NCI-H748 treated with DMSO at 0.1 percent for 48 hours (cell line): ENCODE measurements at places on chromosomes 7 and 10.

DNA sequence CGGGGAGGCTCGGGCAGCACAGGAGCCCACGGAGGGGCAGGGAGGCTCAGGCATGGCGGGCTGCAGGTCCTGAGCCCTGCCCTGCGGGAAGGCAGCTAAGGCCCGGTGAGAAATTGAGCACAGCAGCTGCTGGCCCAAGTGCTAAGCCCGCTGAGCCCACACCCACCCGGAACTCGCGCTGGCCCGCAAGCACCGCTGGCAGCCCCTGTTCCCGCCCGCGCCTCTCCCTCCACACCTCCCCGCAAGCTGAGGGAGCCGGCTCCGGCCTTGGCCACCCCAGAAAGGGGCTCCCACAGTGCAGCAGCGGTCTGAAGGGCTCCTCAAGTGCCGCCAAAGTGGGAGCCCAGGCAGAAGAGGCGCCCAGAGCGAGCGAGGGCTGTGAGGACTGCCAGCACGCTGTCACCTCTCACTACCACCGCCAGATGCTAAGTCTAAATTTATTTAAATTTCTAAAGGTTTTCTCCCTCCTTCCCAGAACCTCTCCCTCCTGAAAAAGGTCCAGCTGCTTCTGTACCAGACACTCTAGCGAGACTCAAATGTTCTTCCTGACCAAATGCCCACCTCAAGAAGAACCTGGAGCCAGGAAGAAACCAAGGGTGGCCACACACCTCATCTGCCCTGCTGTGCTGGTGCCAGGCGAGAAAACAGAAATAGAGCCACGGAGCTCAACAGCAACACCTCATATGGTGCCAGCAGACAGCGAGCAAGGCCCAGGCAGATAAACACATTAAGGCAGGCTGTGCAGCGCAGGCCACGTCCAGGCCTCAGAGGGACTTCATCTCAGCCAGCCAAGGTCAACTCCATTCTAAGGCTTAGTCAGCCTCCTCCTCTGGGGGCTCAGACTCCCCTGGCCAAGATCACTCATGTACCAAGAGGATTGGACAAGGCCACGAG, 47.0 kb downstream of the KCNMA1 start:
- no peak for DNase-seq

GRCh38 chr7:96486681-96487080, 164.8 kb upstream of the SLC25A13 start:
- DNase-seq: no peak

DNA sequence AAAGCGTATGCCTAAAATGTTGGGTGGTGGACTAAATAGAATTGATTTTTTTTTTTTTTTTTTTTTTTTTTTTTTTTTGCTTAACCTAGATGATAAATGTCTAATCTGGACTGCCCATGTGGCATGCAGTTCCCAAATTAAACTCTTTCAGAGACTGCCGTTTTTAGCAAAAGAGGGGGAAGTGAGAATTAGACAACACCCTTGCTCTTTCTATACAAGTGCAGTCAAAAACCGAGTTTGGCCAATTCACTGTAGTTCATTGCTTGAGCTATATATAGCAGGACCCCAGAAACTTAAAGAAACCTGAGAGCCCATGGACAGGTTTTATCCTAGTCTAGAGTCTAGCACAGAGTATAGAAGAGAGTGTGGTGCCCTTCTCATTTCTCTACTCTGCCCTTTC, 141.9 kb downstream of the GRM3 start:
- no peak for DNase-seq

DNA sequence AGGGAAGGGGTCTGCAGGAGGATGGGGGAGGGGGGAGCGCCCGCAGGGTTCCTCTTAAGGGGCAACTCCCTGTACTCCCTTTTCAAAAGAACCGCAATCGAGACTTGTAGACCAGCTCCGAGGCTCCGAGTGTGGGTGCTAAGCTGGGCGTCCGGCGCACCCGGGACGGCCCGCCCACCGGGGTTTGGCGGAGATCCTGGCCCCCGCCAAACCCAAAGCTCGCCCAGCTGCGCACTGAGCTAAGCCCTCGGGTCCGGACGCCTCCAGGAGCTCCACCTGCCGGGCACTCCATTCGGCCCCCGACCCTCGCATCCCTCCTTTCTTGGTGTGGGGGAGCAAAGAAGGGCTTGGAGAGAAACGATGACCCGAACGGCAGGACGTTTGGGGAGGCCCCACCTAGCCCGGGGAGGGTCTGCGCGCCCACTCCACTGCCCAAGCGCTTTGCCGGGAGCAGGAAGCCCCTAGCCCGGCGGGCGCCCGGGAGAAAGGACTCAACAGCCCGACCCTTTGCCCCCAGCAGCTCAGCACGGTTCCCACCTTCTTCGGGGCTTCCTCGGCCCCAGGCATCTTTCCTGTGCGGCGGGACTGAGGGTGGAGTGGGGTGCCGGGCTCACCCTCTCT, 651 bp downstream of the AFAP1L2 start:
- DNase-seq: no peak

DNA sequence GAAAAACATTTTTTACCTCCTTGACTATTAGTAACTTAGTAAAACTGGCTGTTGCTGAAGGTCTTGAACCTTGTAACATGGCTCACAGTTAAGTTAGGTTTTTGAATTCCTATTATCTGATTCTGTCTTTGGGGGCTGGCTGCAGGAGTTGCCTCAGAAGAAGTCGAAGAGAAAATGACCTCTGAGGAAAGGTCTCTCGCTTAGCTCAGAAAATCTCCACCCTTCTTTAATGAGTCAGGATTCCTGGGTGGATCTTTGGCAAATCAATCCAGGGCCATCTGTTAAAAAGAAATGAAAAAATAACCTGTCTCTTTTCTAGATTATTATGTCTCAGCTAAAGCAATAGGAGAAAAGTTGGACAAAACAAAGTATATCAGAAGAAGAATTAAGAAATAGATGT, 267.8 kb upstream of the SEMA3C start:
- no peak for DNase-seq

GRCh38 chr7:42709284-42709683, 202.6 kb downstream of the C7orf25 start:
- DNase-seq: no peak

DNA sequence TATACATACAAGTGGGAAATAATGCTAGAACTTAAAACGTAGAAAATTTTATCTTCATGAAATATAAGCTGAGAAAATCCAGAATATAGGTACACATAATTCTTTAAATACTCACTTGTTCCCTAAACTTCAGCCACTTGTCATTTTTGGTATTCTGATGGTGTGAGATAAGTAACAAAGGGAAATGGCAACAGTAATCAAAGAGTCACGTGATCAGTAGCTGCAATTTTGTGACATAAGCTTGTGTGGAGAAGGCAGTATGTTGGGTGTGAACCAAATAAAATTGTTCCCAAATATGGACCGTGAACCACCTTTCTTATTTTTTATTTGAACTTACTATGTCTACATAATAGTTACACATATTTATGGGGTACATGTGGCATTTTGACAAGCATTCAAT, 650.3 kb upstream of the ADARB2 start:
- DNase-seq: no peak

- no peak for DNase-seq
Measured at GRCh38 chr10:69738071-69738470, 63.6 kb upstream of the COL13A1 start.

DNA sequence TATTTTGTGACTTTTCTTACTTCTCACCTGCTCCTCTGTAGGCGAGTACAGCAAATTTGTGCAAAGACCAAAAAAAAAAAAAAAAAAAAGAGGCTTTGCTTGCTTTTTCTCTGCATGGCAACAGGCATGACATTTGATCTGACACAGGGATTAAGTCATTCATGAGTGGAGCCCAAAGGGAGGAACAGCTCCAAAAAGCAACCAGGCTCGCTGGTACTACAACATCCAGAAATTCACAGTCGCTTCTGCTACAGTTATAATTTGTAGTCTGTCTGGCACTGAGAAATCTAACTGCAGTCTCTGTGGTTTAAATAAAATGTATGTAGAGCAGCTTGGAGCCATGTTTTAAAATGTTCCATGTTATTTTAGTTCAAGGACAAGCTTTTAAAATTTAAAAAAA, 31.7 kb downstream of the MKX start:
- no peak for DNase-seq

DNA sequence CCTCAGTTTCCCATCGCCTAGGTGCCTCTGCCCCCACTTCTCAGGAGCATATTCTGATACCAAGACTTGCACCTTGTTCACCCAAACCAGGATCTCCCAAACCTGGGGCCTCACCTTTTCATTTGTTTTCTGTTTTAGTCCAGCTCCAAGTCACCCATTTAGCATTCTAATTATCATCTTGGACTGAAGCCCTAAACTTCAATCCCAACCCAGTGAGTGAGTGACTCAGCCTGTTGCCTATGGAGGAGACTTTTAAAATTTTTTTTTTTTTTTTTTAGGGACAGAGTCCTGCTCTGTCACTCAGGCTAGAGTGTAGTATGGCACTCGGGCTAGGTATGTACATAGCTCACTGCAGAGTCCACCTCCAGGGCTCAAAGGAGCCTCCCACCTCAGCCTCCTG, 378.9 kb upstream of the AUTS2 start:
- no peak for DNase-seq

GRCh38 chr7:20510573-20510900, 104.9 kb upstream of the ABCB5 start:
- no peak for DNase-seq

GRCh38 chr7:139332697-139333359, 8.3 kb upstream of the FMC1 start:
- no peak for DNase-seq

- no peak for DNase-seq
Measured at GRCh38 chr10:80201608-80202141, 3.7 kb downstream of the ANXA11 start.

- DNase-seq: no peak
Measured at GRCh38 chr10:129058664-129059155, 408.3 kb upstream of the MGMT start.

DNA sequence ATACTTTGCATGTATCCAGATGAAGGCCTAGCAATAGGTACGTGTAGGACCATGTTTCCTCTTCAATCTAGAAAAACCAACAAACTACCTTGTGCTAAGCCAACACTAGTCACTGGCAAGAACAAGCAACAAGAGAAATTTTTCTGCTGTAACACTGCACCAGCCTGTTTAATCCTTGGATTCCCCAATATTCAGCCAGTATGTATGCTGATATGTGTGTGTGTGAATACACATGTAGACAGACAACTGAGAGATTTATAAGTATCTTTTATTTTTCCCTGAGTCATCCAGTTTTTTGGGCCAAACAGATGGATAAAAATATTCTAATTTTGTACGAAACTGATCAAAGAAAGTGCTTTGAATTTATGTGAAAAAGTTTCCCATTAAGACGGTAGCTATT, 26.2 kb downstream of the GLI3 start:
- DNase-seq: no peak

DNA sequence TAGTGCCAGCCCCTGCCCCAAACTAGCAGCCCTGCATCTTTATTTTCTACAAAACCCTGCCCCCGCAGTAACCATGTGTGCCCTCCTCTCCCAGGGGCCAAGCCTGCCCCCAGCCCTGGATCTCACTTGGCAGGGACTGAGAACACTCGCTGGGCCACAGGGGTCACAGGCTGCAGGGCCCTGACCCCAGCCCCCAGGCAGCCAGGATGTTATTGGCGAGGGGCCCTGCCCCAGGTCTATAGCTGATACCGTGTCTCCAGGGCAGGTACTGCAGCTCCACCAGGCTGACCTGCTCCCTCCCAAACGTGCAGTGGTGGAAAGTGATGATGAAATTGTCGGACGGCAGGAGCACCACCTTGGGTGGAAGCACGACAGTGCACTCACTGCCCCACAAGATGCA, 35.9 kb upstream of the TUBB8 start:
- DNase-seq: no peak

DNA sequence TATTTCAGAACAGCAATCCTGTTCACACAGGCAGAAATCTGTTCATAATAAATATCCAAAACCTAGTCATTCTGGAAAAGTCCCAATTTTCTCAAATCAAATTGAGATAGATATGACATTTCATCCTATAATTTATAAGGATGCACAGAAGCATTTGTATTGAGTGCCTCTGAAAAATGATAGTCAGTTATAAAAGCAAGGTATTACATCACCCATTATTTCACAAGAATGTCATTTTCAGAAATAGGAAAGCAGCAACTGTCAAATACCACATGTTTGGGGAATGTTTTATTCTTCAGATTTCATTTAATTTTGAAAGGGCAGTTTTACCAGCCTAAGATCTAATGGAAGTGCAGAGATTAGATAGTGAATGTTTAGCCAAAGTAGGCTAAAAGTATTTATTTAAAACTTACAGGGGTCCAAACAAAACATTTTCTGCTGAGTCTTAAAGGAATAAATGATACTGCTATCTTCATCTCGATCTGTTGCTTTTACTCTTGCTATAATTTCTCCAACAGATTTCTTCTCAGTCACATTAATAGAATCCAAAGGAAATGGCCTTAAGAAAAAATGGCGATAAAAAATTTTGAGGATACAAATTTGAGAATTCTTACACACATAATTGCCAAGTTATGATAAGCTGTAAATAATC, 185.8 kb downstream of the HGF start:
- no peak for DNase-seq

DNA sequence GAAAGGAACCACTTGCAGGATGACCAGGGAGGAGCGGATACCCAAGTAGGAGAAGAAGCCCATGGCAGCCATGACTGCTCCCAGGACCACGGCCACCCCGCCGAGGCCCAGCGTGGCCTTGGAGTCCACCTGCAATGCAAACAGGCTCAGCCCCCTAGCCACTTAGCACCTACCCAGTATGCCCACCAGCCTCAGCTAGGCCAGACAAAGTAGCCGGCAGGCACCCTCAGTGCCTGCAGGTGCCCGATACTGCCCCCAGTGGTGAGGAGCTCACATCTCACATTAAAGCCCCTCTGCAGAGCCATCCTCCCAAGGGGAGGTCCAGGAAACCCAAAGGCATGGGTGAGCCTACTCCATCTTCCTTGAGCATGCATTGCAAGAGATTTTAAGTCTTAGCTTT, 6.6 kb downstream of the NPC1L1 start:
- no peak for DNase-seq

GRCh38 chr10:78348411-78349164, 314.9 kb downstream of the RPS24 start:
- DNase-seq: no peak

GRCh38 chr10:79063661-79064492, 4.9 kb upstream of the ZMIZ1 start:
- DNase-seq: no peak

GRCh38 chr7:10662982-10663884, 310.4 kb upstream of the PHF14 start:
- DNase-seq: no peak

- DNase-seq: no peak
Measured at GRCh38 chr10:13877154-13877909, 290.6 kb downstream of the PRPF18 start.

DNA sequence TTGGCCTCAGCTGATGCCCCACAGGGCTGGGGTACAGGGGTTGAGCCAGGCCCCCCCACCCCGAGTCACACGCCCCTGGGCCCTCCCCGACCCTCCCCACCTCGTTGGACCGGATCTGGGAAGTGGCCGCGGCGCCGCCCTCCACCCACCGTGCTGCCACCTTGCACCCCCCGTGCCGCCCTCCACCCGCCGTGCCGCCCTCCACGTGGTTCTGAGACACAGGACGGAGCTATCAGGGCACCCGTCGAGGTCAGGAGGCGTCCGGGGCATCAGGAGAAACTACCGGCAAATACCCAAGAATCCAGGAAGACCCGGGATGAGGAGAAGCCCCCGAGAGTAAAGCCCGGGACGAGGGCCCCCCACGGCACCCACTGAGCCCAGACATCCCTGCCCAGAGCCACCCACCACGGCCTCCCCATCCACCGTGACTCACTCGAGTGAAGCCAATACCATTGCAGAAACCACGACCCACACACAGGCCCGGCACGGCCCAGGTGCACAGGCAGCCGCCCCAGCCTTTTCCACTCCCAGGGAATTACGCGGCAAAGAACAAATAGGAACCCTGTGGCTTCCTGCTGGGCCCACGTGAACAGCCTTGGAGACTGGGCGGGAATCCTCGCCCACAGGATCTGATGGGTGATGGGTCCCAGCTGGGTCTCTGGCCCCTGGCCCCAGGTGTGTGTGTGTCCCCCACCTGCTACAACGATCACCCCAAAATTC, 34.0 kb downstream of the ADAP1 start:
- DNase-seq: no peak
